Naive thymus-derived CD4-positive, alpha-beta T cell (primary cell): ENCODE measurements at places on chromosomes 12 and 14. TPM values are rescaled to one million over a fixed set of nuclear protein-coding genes. Genes with fewer than 3 reads are reported as not detected.

The KRT82 gene
- total RNA-seq = not detected

The AP1G2 gene
- total RNA-seq = 266 TPM

The INSM2 gene
- total RNA-seq = not detected

The GPR84 gene
- 13.1 TPM for total RNA-seq

The GALNT16 gene
- total RNA-seq = 0.07 TPM in 1 of 2 replicates, not detected in the other

The TRPV4 gene
- not detected for total RNA-seq

The SLC38A2 gene
- 259 TPM for total RNA-seq

The MANSC1 gene
- 0.83 TPM for total RNA-seq

The TAS2R43 gene
- 1.6 and 1.7 TPM in 2 replicates for total RNA-seq

The KERA gene
- total RNA-seq = not detected

The CFAP73 gene
- total RNA-seq = not detected

The PPP4R3A gene
- total RNA-seq = 137 TPM

The SERPINA9 gene
- total RNA-seq = not detected

The PLEKHG7 gene
- not detected in 2 replicates for total RNA-seq

The PTHLH gene
- total RNA-seq = not detected in 2 replicates

The CDCA3 gene
- 0.64 TPM for total RNA-seq
